Right lung (tissue), 10 donors: ENCODE measurements at places on chromosomes 5 and 9. TPM values are rescaled to one million over a fixed set of nuclear protein-coding genes. Genes with fewer than 3 reads are reported as not detected.
A peak's percentile ranks its signal among the peaks of the same experiment; 100 is the strongest.

DNA sequence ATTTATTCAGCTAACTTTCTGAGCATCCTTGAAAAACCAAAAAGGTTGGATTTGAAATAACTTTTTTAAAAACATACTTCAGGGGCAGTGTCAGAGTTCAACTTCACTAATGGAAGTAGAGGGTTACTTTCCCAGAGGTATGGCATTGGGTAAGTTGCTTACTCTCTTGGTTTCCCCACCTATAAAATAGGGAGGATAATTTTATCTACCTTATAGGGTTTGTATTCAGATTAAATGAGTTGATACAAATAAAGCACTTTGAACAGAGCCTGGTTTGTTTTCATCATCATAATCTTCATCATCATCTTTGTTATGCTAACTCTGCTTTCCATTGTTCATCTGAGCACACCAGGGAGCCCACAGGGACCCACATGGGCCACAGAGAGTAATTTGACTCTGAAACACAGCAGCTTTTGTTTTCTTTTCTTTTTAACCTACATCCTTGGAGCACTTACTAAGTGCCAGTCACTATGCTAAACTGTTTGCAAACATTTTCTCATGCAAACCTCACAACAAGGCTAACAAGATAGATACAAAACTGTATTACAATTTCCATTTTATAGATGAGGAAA, 179.1 kb upstream of the SLC24A2 start:
- no peak for DNase-seq

DNA sequence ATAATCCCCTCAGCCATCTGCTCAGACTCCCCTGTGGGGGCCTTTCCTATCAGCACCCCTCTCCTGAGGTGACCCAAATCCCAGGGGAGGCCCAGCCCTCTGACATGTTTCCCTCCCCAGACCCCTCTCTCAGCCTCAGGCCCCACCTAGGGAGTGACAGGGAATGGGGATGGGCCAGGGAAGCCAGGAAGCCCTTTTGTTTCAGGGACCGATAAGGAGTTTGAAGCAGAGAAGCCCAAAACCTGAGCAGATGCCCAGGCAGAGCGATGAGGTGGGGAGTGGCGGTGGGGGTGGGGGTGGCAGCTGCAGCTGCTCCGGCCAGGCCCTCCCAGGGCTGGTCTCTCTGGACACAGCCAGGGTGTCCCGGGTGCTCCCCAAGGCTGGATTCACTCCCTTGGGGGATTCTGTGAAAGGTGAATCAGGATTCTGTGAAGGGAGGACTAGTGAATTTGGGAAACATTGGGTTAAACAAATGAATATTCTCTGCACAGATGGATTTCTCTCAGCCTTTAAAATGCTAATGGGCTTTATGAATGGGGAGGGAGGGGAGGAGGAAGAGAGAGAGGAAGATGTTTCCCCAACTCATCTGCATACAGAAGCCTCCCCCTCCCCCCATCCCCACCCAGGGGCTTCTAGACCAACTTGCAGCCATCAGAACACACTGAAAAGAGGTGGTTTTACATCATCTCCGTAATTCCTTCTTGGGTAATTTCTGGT, 17.4 kb downstream of the AKNA start:
- no peak for DNase-seq

DNA sequence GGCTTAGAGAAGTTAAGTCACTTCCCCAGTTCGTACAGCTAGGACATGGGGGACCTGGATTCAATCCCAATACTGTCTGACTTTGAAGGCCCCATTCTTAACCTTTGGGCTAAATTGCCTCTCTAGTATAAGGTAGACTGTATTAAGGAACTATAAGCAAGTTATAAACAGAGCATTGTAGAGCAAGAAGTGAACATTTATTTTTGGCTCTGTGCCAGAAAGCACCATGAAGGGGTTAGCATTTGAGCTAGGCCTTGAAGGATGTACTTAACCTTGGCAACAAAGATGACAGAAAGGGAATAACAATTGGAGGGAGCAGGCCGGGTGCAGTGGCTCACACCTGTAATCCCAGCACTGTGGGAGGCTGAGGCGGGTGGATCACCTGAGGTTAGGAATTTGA, 32.8 kb downstream of the GALNT10 start:
- DNase-seq = no peak

DNA sequence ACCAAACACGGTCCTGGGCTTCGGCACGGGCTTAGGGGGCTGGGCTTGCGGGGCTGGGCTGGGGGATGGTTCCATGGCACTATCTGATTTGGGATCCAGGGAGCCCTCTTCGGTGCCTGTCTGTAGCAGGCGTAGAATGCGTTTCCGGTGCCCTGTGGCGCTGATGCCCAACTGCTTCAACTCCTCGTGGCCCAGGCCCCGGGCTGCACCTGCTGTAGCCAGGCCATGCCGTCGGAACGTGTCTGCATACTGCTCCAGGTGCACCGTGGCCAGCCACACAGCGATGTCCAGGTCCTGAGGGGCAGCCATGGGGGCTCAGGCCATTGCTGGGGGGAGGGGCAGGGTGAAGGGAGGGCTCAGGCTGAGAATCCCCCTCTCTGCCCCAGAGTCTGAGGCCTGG, 1.9 kb downstream of the ARAP3 start:
- no peak for DNase-seq

DNA sequence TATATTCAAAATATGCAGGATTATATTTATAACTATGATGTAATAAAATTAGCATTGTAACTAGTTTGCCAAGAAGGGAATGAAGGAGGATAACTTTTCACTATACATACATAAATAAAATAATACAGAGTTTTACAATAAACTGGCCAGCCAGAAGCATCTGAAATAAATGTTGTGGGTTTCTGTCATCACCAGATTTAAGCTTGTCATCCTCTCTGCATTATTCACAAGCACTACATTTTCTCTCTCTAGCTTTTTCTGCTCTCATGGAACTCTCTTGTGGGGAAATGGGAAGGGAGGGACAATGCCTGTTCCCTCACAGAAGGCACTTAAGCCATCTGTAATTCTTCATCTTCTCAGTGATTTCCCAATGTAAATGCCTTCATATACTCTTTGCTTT, 626.8 kb downstream of the SEMA5A start:
- peak; percentile 39 for DNase-seq

DNA sequence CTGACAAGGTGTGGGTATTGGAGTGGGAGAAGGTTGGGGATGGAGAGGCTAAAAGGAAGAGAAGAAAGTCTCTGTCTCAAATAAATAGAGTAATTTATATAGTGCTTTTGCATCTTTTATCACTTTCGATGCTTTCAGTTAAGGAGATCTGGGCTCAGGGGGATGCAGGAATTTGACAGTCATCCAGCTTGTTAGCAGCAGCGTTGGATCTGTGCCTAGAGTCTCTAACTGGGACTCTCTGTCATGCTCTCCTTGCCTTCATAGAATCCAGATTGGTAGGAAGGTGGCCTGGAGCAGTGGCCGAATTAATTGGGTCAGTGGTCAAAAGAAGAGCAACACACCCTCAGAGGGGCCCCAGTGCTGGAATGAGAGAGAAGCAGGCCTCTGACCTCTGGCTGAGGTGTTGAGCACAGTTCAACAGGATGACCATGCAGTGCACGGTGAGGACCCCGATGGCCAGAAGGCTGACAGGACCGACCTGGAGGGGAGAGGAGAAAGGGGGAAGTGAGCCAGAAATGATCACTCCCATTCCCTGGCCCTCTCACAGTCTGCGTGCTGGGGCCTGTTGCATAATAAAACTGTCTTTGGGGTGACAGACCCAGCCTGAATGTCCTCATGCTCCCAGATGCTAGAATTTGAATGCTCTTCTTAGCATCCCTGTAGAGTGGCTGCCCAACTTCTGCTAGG, 7.6 kb downstream of the SLC36A3 start:
- DNase-seq = no peak

DNA sequence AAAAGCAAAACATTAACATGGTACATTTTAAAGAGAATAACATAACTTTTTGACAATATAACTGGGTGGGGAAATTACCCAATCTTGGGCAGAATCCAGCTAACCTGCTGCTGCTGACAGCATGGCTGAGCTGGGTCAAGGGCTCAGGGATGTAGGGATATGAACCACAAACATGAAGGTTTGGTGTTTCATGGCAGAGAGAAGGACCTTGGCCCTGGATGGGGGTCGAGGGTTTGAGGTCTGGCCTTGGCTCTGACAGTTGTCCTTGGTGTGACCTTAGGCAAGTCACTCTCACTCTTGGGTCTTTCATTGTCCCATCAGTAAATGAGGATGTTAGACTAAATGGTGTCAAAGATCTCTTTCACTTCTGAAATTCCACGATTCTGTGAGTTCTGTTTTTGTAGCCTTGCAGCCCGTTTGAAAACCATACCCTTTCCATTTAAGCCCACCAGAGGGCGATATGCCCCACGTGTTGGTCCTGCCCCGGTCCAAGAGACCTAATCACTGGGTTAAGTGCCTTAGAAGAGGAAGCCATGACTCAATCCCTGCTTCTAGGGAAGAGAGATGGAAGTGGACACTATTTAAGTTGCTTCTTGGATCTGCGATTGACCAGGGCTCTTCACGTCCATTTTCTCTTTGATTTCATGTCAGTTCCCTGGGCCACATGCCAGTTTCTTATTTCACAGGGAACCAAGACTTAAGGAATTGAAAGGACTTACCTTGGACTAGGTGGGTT, 56.8 kb upstream of the TEX48 start:
- DNase-seq = peak; percentile 52

DNA sequence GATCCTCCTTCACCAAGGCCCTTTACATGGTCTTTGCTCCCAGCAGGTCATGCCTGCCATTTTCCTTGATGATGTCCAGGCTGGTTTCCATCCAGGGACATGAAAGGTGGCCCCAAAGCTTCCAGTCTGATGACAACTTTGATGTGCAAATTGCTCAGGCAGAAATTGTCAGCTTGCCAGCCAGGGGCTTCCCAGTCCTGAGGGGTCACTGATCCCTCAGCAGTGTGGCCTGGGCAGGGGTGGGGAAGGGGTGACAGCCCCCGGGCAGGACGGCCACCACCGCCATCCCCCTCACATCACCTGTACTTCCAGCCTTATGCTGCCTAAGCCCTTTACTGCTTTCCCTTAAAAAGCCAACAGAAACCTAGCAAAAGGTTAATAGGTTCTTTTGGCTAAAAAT, 96.3 kb downstream of the ANKRD33B start:
- no peak for DNase-seq

DNA sequence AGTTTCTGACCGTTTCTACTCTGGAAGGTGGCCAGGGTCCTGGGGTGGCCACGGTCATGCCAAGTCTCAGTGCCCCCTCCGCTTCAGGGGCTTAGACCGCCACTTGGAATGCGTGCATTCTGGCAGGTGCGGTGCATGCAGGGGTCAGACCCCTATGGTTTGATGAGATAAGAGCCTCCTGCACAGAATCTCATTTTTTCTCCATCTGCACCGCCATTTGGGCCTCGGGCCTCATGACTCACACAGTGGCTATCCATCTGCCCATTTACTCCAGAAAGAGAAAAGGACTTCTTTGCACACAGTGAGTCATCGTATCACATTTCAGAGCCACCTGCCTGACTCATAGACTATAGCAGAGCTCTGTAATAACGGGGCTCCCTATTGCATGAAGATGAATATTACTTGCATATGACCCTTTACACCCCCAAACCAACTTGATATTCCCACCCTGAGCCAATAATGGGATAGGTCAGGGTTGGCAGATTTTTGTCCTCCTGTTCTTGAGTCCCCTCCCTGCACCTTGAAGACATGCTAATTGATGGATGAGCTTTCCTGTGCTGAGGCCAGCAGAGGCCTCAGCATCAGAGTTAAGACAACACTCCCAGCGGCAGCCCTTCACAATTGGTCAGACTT, 157.4 kb downstream of the NR3C1 start:
- DNase-seq = no peak

GRCh38 chr5:172546196-172546595, 91.9 kb upstream of the SH3PXD2B start:
- no peak for DNase-seq

DNA sequence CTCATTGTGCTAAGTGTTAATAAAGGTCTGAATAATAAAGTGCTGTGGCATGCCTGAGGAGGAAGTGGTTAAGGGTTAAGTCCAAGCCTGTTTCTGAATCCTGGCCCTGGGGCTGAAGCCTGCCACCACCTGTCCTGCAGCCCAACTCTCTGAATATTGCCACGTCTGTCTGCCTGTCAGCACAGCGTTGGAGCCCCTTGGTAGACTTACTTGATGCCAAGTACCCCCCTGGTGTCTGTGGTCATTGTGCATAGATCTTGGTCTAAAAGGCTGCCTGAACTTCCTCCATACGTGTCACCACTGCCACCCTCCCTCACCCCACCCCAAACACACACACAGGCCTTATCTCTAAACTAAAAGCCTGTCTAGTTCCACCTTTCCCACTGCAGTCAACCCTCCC, 35.4 kb upstream of the SLC2A8 start:
- no peak for DNase-seq

- DNase-seq = no peak
These were observed 29.4 kb downstream of the RAD23B start for GRCh38 chr9:107312376-107313050.

- DNase-seq = no peak
These were observed 110.5 kb downstream of the MEGF10 start for GRCh38 chr5:127400946-127401670.

DNA sequence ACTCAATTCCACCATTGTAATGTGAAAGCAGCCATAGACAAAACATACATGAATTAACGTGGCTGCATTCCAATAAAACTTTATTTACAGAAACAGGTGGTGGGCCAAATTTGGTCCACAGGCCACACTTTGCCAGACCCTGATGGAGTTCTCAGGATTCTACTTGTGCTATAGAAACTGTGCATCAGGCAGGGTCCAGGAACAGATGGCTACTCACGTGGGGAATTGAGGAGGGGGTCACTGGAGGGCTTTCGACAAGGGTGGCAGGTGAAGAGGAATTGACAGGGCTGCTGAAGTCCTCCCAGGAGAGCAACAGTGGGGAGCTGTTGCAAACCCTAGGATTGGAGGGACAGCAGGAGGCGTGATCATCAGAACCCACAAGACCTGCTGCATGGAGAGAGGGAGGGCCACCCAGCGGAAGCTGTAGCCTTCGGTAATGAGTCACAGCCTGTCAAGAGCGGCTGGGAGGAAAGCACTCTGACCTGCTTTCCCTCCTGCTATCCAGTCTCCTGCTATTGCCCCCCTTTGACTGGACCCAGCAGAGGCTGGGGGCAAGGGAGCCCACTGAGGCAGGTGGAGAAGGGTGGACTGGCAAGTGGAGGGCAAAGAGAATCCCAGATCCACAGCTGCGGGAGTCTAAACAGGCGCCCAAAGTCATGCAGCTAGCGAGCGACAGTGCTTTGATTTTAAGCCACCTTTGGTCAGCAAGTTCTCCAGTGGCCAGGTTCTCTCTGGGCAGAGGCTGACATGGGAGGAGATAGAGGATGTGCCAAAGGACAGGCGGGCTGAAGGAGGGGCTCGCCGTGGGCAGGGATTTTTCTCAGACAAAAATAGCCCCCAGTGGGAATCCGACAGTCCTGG, 138.3 kb upstream of the SMIM23 start:
- no peak for DNase-seq

Gene TLN1
- 124 TPM for polyA plus RNA-seq

Gene SLC36A2
- polyA plus RNA-seq = not detected

Gene SPATA31C1
- not detected for polyA plus RNA-seq

Gene GRK6
- polyA plus RNA-seq = 27.7 TPM
